DMS153 (cell line): ENCODE measurements at places on chromosomes 11 and 22.

DNA sequence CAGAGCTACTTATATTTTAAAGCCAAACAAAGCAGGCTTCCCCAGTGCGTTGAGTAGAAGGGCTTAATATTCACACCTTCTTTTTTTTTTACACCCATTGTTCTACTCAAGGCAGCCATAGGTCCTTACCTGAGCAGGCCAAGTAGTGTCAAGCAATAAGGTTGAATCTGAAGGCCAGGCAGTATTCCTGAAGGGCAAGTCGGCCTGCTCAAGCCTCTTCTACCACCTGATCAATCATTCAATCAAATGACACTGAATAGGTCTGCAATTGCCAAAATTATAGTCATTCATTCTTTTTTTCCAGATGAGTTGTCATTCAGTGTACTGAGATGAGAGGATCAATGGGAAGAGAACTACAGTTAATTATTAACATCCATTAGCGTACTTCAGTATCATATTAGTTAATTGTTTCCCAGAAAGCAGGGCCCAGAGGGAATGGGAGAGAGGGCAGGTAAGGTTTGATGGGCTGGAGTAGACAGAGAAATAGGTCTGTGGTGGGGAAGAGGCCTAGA lies 11.9 kb upstream of the PPP2R1B start:
- DNase-seq: no peak

DNA sequence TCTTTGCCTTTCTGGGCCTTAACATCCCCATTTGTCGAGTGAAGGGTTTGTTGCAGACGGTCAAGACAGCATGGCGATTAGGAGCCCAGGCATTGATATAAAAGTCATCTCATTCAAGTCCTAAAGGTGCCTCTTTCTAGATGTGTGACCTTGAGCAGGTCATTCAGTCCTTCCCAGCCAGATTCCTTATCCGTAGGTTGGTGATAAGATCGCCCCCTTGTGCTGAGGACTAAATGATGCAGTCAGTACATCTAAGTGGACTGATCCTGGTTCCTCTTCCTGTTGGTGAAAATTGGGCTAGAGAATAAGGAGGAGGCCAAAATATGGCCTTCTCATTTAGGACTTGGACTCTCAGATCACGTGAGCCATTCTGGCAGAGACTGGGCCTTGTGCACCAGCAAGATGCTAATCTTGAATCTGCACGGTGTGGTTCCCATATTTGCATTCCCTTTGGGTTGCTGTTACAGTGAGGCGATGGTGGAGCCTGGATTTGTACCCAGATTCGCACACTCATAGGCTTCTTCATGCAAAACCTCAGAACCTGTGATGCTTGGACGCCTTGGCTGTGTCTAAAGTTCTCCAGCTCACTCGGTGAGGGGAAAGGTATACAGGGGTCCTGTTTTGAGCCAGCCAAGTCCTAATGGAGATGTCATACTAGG lies 156.8 kb downstream of the MYO18B start:
- no peak for DNase-seq

- no peak for DNase-seq
Measured at GRCh38 chr11:122330279-122330965, 214.4 kb upstream of the BLID start.

DNA sequence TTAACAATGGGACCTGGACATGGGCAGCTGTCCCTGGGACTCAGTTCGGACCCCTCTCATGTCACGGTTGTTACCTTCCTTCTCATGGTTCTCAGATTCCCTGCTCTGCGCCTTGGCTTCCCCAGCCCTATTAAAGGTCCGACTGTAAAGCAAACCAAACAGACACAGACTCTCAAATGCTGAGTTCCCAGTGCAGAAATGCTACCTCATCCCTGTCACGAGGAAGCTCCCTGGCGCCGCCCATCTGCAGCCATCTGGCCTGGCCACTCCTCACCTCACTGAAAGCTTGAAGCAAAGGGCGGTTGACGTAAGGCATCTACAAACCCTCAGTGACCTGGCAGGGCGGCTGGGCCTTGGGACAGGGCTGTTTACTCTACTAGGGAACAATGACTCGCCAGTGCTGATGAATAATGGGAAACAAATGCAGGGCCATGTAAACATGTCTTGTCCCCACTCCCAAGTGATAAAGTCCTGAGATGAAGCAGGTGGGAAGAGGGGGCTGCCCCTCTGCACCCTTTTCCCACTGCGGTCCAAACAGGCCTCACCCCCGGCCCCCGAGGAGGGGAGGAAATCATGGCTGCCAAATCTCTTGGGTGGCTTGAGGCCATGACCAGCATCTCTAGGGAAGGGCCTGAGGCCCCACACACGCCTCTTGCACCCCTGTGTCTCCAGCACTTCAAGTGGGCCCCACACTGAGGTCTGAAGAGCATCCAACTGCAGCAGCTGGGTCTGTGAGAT lies 49.3 kb downstream of the SCUBE1 start:
- DNase-seq: peak; percentile 90

- no peak for DNase-seq
Measured at GRCh38 chr11:128530118-128531074, 57.0 kb downstream of the ETS1 start.

DNA sequence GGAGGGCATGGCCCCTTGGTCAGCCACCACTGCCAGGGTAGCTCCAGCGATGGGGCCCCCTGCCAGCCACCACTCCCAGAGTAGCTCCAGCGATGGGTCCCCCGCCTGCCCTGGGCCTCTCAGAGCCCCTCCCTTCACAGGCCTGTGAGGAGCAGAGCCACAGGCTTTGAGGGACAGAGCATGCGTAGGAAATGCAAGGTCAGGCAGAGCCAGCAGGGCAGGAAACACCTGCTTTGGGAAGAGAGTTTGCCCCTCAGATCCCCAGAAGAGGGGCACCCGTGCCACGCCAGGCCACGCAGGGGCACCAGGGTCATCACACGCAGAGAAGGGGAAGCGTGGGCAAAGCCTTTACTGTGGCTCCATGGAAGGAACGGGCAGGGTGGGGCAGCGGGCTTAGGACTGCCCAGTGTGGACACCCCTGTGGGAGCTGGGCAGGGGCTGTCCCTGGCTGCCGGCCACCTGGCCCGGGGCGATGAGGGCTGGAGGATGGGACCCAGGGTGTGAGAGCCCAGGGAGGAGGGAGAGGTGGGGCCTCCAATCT lies 477.8 kb downstream of the BRD1 start:
- no peak for DNase-seq

DNA sequence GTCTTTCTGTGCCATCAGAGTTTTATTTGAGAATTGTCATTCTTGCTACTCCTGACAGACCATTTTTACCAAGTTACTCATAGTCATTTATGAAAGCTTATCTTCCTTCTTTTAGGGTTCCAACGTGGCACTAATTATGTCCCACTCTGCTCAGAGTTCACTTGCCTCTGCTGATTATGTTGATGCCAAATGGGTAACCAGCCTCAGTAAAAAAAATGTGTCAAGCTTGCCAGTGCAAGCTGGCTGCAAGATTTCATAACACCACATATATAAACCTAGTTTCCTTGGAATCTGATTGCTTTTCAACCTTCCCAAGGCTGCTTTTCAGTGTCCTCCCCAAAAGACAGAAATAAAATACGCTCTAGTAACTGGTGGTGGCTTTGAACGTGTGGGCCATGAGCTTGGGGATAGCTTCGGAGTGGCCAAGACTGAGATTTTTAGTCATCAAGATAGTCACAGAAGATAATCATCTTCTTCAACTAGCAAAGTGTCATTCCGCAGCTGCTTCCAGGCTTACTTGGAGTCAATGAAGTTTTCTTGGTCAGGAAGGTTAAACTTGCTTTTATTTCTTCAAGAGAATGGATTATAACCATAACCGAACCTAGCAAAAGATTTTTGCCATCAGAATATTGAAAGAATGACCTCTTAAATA lies 29.5 kb upstream of the APOA1 start:
- DNase-seq: no peak

GRCh38 chr11:114058871-114059277 lies 637 bp upstream of the ZBTB16 start:
- DNase-seq: peak; percentile 8

- no peak for DNase-seq
Measured at GRCh38 chr11:129266536-129266935, 74.4 kb upstream of the ARHGAP32 start.

DNA sequence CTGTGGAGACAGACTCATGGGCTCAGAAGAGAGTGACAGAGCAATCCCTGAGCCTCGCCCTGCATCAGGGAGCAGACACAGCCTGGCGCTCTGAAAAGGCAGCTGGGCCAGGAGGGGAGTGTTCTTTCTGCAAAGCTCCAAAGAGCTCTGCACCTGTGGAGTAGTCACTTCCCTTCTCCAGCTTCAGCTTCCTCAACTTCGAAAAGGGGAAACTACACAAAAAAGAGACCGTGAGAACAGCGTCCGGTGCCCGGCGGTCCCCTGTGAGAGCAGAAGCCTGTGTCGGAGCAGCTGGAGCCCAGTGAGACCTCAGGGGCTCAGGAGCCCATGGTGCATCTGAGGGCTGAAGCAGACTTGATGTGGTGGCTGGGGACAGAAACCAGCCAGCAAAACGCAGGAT lies 35.1 kb downstream of the TP53I11 start:
- DNase-seq: no peak

GRCh38 chr11:126132319-126132718 lies 69.7 kb upstream of the CDON start:
- peak; percentile 19 for DNase-seq

DNA sequence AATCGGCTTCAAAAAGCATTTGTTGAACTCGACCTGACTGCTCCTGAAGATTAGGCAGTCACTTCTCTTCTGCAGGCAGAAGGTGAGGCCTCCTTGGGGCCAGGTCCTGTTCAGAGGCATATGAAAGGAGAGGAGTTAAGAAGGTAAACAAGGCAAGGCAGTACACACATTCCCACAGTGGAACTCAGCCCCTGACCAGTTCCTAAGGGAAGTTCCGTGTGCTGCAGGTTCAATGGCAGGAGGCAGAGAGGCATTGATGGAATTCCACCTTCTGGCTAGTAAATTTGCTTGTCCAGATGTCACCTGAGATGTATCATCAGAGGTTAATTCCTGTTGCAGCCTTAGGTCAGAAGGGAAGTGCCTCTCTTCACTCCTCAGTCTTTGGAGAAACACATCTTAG lies 337.0 kb upstream of the MTNR1B start:
- no peak for DNase-seq

- DNase-seq: no peak
Measured at GRCh38 chr22:40313007-40313406, 33.3 kb upstream of the ADSL start.

DNA sequence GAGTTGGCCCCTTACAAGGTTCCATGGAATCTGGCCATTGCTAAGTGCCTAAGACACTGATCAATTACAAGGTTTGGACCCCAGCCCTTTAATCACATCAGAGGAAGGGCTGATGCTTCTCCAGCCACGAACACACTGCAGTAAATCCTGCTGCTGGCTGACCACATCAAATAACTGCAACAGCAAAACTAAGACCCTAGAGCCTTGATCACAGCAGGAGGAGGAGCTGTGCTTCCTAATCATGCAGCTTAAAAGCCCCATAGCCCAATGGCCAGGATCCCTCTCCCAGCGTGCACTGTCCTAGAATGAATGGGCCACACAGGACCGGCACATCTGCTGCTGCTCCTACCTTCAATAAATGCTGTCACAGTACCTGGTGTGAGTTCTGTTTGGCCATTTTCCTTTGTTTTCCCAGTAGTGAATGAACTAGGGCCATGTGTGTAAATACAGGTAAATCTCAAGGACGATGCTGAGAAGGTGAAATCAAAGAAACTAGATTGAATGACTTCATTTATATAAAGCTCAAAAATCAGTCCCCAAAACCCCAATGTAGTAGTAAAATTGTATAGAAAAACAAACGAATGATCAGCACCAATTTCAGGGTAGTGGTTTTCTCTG lies 12.7 kb downstream of the ZP1 start:
- no peak for DNase-seq

DNA sequence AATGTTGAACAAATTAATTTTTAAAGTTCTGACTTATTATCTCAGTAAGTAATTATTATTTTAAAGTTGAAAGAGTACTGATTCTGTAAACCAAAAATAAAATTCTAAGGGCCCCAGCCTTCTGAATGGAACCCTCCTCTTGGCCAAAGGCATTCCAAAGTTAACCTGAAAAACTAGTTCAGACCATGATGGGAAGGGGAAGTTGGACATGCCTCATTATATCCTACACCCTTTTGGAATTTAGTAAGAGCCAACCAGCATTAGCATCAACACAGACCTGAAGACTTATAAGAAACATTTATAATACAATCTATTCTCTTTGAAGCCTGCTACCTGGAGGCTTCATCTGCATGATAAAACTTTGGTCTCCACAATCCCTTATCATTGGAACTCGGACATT lies 18.9 kb downstream of the LGR4 start:
- no peak for DNase-seq

- no peak for DNase-seq
Measured at GRCh38 chr22:37022483-37023337, 3.2 kb downstream of the MPST start.
